ENCODE measurements at places on chromosomes 6 and 20.

DNA sequence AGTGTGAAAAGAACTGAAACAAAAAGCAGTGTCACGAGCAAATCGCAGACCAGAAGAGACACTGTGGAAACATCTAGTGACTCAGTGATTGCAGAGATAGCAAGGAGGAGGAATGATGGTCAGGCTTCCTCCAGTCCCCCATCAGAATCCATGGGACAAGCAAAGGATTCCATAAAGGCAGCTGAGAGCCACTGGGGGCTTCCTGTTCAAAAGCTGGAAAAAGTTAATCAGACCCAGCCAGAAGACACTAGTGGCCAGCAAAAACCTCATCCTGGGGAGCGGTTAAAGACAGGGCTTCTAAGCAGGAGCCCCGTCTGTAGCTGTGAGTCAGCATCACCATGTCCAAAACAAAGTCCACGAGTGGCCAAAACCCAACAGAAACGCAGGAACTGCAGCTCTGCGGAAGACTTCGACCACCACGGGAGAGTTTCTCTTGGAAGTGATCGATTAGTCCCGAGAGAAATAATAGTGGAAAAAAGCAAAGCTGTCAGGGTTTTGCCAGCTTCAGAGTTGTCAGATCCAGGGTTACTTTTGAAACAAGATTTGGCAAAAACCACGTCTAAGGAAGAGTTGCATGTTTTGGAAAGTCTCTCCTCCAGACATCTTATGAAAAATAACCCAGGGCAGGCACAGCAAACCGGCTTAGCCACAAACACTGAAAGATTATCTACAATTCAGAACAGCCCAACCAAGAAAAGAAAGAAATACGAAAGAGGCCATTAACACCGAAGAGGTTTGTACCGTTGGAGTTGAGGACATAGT is 51.0 kb downstream of the JAG1 start:
- no peak overlapping the region for H3K27ac ChIP-seq
- H3K36me3 ChIP-seq = peaks cover 4% of the 10 kb centered on the region
- H3K27me3 ChIP-seq = no peaks in the 10 kb centered on the region
- DNase-seq = no peak
- no peak overlapping the region for H3K4me3 ChIP-seq

DNA sequence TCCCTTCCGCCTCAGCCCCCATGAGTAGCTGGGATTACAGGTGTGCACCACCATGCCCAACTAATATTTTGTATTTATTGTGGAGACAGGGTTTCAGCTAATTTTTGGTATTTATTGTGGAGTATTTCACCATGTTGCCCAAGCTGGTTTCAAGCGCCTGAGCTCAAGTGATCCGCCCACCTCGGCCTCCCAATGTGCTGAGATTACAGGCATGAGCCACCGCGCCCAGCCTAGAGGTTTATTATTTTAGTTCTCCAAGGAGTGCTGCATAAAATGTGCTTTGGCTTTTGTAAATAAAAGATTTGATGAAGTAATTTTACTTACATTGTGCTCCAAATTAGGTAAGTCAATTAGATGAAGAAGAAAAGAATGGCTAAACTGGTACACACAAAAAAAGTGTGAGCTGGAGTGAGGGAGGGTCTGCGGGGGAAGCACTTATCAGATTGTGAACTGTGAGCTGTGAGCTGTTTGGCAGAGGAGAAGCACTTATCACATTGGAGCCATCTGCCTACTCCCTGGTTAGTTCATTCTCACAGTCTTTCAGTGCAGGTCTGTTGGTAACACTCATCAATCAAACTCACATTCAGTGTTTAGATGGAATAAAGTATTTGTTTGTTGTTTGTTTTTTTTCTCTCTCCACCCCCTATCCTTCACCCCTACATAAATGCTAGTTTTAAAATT is 398.0 kb downstream of the EPHA7 start:
- peaks cover 2% of the 10 kb centered on the region for H3K36me3 ChIP-seq
- DNase-seq = no peak
- no peak overlapping the region for H3K4me3 ChIP-seq
- no peaks in the 10 kb centered on the region for H3K4me1 ChIP-seq

DNA sequence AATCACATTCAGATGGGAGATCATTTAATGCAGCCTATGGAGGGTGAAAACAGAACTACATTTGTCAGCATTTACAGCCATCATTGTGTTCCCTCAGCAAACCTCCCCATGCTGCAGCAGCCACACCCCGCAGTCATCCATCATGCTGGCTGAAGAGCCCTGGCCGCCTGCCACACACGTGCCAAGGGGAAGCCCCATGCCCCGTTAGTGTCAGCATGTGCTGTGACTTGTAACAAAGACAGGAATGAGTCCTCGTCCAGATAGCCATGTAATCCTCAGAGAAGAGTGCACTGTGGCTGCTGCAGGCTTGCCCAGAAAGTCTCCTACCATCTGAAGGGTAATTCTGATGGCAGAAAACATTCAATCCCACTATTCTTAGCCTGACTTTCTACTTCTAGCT is 1097.8 kb downstream of the KIF16B start:
- H3K4me1 ChIP-seq = no peaks in the 10 kb centered on the region
- no peak overlapping the region for H3K27ac ChIP-seq
- no peaks in the 10 kb centered on the region for H3K27me3 ChIP-seq
- no peak overlapping the region for H3K4me3 ChIP-seq
- no peaks in the 10 kb centered on the region for H3K36me3 ChIP-seq

- no peak overlapping the region for H3K27ac ChIP-seq
- H3K27me3 ChIP-seq = peaks cover 85% of the 10 kb centered on the region
- no peaks in the 10 kb centered on the region for H3K36me3 ChIP-seq
- no peak for DNase-seq
These were observed 13.7 kb downstream of the PNPLA1 start for GRCh38 chr6:36283608-36284007.

GRCh38 chr20:46933150-46933549 is 38.5 kb downstream of the EYA2 start:
- no peak for DNase-seq
- no peak overlapping the region for H3K27ac ChIP-seq
- peaks cover 46% of the 10 kb centered on the region for H3K27me3 ChIP-seq
- no peak overlapping the region for H3K4me3 ChIP-seq
- no peaks in the 10 kb centered on the region for H3K4me1 ChIP-seq

DNA sequence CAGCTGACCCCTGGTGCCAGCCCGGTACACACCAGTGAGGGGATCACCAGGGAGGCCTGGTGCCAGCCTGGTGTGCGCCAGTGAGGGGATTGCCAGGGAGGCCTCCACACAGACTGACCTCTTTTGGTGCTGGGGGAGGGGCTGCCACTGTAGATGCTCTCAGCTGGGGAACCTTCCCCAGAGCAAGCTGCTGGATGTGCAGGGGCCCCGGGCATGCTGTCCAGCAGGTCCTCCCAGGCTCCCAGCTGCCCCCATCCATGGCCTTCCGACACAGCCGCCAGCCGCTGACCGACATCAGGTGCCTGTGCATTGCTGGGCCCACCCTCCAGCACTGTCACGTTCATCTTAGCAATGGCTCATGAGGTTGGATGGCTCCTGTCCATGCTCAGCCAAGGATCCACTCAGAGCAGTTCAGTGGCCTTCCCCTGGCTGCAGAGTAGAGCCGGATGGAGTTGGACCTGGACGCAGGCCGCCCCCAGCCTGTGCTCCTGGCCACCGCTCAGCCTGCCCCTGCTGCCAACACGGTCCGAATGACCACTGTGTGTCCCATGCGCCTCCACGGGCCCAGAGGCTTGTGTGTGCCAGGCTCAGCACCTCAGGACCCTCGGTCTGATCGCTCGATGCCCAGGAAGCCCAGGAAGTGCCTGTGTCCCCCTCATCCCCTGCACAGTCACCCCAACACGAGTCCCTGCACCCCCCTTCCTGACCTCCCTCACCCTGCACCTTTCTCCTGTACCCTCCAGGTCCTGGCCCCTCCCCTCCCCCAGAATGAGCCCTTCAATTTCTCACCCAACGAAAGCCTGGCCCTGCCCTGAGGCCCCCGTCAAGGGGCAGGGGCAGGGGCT is 95.7 kb downstream of the YTHDF1 start:
- H3K27ac ChIP-seq = no peak overlapping the region
- no peak overlapping the region for H3K4me3 ChIP-seq
- peaks cover 2% of the 10 kb centered on the region for H3K36me3 ChIP-seq
- no peaks in the 10 kb centered on the region for H3K4me1 ChIP-seq
- no peak for DNase-seq
- H3K27me3 ChIP-seq = peaks cover 61% of the 10 kb centered on the region

- no peak overlapping the region for H3K27ac ChIP-seq
- peaks cover 6% of the 10 kb centered on the region for H3K4me1 ChIP-seq
- H3K27me3 ChIP-seq = peaks cover 2% of the 10 kb centered on the region
- no peak overlapping the region for H3K4me3 ChIP-seq
These were observed 50.4 kb downstream of the IL22RA2 start for GRCh38 chr6:137123078-137123477.

GRCh38 chr20:35523298-35523888 is 6.1 kb downstream of the C20orf173 start:
- H3K27ac ChIP-seq = no peak overlapping the region
- no peaks in the 10 kb centered on the region for H3K4me1 ChIP-seq
- H3K27me3 ChIP-seq = no peaks in the 10 kb centered on the region
- DNase-seq = no peak
- H3K36me3 ChIP-seq = peaks cover 2% of the 10 kb centered on the region
